ENCODE measurements at places on chromosomes 11 and 22. TPM values are rescaled to one million over a fixed set of nuclear protein-coding genes. Genes with fewer than 3 reads are reported as not detected.

- H3K4me3 ChIP-seq = no peak overlapping the region
- H3K4me1 ChIP-seq = peaks cover 8% of the 10 kb centered on the region
- no peaks in the 10 kb centered on the region for H3K27me3 ChIP-seq
- no peaks in the 10 kb centered on the region for H3K36me3 ChIP-seq
- H3K27ac ChIP-seq = no peak overlapping the region
Observed at GRCh38 chr11:132278801-132279574, 908.6 kb downstream of the NTM start.

DNA sequence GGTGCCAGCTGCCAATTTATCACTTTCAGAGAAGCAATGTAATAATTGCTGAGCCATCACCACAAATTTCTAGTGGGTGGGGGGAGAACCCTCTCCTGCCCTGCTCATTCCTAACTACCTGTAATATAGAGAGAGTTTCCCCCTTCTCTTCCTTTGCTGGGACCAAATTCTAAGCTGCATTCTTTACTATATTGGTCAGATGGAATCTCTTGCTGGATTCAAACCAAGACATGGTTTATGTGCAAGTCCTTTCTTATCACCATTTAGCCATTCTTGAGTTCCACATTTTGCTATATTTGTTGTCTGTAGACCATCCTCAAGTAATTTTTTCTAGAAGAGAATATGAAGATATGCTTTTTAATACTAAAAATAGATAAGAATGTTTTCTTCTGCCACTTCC, 452.1 kb downstream of the MN1 start:
- H3K4me3 ChIP-seq = no peak overlapping the region
- no peak overlapping the region for H3K27ac ChIP-seq
- H3K4me1 ChIP-seq = peaks cover 19% of the 10 kb centered on the region
- DNase-seq = no peak

The OR51B4 gene
- total RNA-seq = not detected

The ISX gene
- total RNA-seq = not detected

DNA sequence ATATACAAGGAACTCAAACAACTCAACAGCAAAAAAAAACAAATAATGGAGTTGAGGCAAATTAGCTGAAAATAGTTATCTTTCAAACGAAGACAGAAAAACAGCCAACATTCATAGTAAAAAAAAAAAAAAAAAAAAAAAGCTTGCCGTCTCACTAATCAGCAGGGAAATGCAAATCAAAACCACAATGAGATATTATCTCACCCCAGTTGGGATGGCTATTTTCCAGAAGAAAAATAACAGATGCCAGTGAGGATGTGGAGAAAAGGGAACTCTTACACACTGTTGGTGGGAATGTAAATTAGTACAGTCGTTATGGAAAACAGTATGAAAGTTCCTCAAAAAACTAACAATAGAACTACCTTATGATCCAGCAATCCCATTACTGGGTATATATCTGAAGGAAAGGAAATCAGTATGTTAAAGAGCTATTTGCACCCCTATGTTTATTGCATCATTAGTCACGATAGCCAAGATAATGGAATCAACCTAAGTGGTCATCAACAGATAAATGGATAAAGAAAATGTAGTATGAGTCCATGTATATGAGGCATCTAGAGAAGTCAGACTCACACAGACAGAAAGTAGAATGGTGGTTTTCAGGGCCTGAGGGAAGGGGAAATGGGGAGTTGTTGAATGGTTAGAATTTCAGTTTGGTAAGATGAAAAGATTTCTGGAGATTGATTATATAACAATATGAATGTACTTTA, 56.0 kb downstream of the USP35 start:
- no peak overlapping the region for H3K27ac ChIP-seq
- H3K27me3 ChIP-seq = no peaks in the 10 kb centered on the region
- peaks cover 6% of the 10 kb centered on the region for H3K36me3 ChIP-seq
- no peak overlapping the region for H3K4me3 ChIP-seq
- no peaks in the 10 kb centered on the region for H3K4me1 ChIP-seq
- no peak for DNase-seq

DNA sequence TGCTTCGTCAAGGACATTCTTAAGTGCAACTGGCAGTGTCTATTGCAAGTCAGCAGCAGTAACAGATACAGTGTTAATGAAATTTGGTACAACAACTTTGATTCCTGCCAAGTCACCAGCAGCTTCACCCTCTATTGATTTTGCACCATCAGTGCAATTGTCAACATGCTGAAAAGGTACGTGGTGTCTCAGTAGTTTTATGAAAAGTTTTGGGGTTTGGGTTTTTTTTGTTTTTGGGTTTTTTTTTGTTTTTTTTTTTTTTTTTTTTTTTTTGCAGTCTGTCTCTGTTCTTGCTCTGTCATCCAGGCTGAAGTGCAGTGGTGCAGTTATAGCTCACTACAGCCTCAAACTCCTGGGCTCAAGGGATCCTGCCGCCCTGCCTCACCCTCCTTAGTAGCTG, 19.1 kb upstream of the GRIK4 start:
- H3K36me3 ChIP-seq = no peaks in the 10 kb centered on the region

GRCh38 chr11:68998390-68998911, 14.6 kb downstream of the MRGPRF start:
- no peak overlapping the region for H3K4me3 ChIP-seq
- no peaks in the 10 kb centered on the region for H3K36me3 ChIP-seq
- no peak overlapping the region for H3K27ac ChIP-seq
- peaks cover 3% of the 10 kb centered on the region for H3K4me1 ChIP-seq

- H3K4me1 ChIP-seq = peaks cover 24% of the 10 kb centered on the region
- no peaks in the 10 kb centered on the region for H3K27me3 ChIP-seq
- H3K27ac ChIP-seq = no peak overlapping the region
- no peaks in the 10 kb centered on the region for H3K36me3 ChIP-seq
- H3K4me3 ChIP-seq = no peak overlapping the region
- DNase-seq = no peak
Observed at GRCh38 chr11:47157805-47158204, 18.9 kb downstream of the ARFGAP2 start.

DNA sequence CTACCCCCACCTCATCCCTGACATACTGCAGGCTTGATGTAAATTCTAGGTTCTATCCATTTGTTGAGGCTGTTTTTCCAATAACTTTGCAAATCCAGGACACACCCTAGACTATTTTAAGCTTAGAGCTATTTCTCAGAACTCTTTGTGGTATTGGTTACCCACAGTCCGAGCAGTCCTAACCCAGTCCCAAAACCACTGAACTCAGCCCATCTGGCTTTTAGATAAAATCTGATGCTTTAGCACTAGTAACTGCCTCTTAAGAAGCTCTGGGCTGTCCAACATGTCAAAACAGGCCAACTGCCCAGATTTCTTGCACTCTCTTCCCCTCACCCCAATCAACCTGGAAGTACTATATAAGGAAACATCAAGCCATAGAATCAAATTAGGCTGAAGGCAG, 344.4 kb upstream of the CADM1 start:
- H3K4me3 ChIP-seq = no peak overlapping the region
- H3K36me3 ChIP-seq = no peaks in the 10 kb centered on the region
- H3K27ac ChIP-seq = no peak overlapping the region
- no peak for DNase-seq
- no peaks in the 10 kb centered on the region for H3K4me1 ChIP-seq
- peaks cover 6% of the 10 kb centered on the region for H3K27me3 ChIP-seq

DNA sequence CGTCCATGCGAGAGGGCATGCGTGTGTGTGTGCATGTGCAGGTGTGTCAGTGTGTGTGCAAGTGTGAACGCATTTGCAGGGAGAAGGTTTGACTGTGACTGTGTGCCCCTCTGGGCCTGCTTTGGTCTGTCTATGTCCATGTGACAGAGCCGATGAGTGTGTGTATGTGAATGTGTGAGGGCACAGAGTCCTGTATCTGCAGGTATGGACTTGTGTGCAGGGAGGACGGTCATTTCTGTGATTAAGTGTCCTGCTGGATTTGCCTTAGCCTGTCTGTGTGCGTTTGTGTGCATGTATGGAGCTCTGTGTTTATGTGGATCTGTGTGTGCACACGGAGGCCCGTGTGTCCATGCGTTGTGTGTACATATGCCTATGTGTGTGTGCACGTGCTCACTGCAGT, 5.4 kb downstream of the EMID1 start:
- peaks cover 26% of the 10 kb centered on the region for H3K4me1 ChIP-seq
- DNase-seq = no peak
- no peak overlapping the region for H3K4me3 ChIP-seq
- H3K36me3 ChIP-seq = no peaks in the 10 kb centered on the region
- peak overlapping the region; percentile 67 for H3K27ac ChIP-seq
- H3K27me3 ChIP-seq = no peaks in the 10 kb centered on the region

The CLTCL1 gene
- 15.5 TPM for total RNA-seq

The EFEMP2 gene
- total RNA-seq = 17.9 TPM

The PTPN5 gene
- 6.7 TPM for total RNA-seq

DNA sequence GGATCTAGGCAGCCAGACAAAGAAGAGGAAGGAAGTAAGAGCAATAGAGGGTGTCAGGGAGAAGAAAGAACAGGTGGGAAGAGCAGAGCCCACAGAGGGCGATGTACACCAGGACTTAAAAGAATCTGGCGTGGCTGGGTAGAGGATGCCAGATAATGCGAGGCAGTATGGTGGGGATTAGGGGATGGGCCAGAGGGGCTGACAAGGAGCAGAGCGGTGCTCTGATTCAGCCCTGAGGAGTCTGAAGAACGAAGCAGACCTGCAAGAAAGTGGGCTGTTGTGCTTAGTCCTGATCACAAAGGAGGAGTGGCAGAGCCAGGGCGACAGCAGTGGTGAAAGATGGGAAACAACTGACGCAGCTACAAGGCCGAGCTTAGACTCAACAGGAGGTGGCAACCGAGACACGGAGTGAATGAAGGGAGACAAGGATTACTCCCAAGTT, 163.7 kb downstream of the LARGE1 start:
- H3K4me1 ChIP-seq = peaks cover 41% of the 10 kb centered on the region
- peak; percentile 39 for DNase-seq
- H3K4me3 ChIP-seq = no peak overlapping the region
- no peaks in the 10 kb centered on the region for H3K27me3 ChIP-seq
- H3K27ac ChIP-seq = peak overlapping the region; percentile 84

GRCh38 chr11:26287067-26287518, 44.8 kb upstream of the ANO3 start:
- no peak overlapping the region for H3K27ac ChIP-seq
- peaks cover 4% of the 10 kb centered on the region for H3K27me3 ChIP-seq
- no peak overlapping the region for H3K4me3 ChIP-seq
- no peaks in the 10 kb centered on the region for H3K36me3 ChIP-seq
- DNase-seq = no peak
- H3K4me1 ChIP-seq = peaks cover 8% of the 10 kb centered on the region

The H19 gene
- total RNA-seq = 11.7 TPM

DNA sequence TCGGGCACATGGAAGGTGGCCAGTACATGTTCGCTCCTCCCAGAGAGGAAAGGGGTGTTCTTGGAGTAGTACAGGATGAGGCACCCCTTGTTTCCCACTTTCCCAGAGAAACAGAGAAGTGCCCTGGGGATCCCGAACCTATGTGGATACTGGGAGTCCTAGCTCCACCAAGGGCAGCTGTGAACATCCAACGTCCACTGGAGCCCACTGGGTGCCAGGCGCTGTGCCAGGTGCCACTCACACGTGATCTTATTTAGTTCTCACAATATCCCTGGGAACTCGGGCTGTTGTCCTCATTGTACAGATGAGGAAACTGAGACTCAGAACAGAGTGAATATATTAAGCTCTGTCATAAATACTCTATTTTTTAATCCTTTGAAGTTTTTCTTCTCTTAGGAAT, 12.0 kb downstream of the SLCO2B1 start:
- peaks cover 8% of the 10 kb centered on the region for H3K36me3 ChIP-seq
- DNase-seq = no peak
- H3K27ac ChIP-seq = no peak overlapping the region
- H3K4me1 ChIP-seq = peaks cover 11% of the 10 kb centered on the region
- H3K27me3 ChIP-seq = no peaks in the 10 kb centered on the region
- no peak overlapping the region for H3K4me3 ChIP-seq

- H3K36me3 ChIP-seq = no peaks in the 10 kb centered on the region
- no peak for DNase-seq
- no peak overlapping the region for H3K4me3 ChIP-seq
- H3K27ac ChIP-seq = no peak overlapping the region
- no peaks in the 10 kb centered on the region for H3K4me1 ChIP-seq
Observed at GRCh38 chr22:26323013-26323412, 106.0 kb upstream of the ASPHD2 start.

DNA sequence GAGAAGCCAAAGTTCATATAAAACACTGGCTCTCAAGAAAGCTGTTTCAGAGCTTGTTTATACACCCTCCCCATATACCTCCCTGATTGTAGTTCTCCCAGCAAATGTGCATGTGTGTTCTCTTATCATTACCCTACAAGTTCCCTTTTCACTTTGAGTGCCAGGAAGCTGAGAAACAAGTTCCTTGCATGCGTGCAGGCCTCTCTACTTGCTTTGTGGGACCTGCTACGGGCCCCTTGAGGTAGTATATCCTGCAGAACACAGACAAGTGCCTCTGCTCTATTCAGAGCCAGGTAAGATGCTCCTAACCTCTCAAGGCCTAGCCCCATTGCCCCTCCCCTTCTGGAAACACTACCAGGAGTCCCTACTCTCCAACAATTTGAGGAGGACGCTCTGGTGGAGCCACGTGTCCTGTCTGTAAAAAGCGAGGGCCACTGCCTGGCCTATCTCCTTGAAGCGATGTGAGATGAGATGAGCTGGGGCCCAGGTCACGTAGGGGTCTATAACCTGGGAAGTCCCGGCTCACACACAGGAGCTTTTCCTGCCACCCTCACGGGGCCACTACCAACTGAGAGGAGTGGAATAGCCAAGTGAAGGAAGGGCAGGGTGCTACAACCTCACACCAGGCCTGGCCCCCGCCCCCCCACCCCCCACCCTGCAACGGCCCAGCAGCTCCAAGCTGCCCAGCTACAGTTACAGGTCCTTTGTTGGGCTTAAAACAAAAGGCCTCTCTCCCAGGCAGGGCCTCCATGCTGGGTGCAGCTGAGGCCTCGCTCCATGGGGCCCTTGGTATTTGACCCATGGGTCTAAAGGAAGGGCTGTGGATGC, 2.6 kb upstream of the ATP5MGL start:
- H3K27ac ChIP-seq = no peak overlapping the region
- peaks cover 26% of the 10 kb centered on the region for H3K4me1 ChIP-seq

- H3K4me3 ChIP-seq = no peak overlapping the region
- no peaks in the 10 kb centered on the region for H3K4me1 ChIP-seq
- H3K36me3 ChIP-seq = peaks cover 66% of the 10 kb centered on the region
- no peak overlapping the region for H3K27ac ChIP-seq
- no peak for DNase-seq
Observed at GRCh38 chr11:17371614-17372013, 16.8 kb downstream of the KCNJ11 start.

GRCh38 chr11:100703801-100704575, 16.9 kb downstream of the ARHGAP42 start:
- peaks cover 20% of the 10 kb centered on the region for H3K4me1 ChIP-seq
- H3K27me3 ChIP-seq = no peaks in the 10 kb centered on the region
- H3K36me3 ChIP-seq = peaks cover 10% of the 10 kb centered on the region
- no peak for DNase-seq
- peak overlapping the region; percentile 90 for H3K27ac ChIP-seq
- H3K4me3 ChIP-seq = no peak overlapping the region

DNA sequence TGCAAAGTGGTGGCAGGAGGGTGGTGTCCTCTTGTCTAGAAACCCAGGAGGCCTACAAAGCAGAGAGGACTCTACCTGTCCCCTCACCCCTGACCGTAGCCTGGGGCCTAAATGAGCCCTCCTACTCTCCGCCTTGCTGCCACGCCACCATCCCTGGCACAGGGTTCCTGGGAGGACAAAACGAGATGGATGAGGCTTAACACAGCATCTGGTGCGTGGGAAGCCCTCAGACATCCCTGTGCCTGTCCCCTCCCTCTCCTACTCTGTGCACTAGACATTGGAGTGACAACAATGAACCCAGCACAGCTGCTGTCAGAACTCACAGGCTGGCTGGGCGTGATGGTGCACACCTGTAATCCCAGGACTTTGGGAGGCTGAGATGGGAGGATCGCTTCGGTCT, 36.4 kb upstream of the DKK3 start:
- no peak overlapping the region for H3K4me3 ChIP-seq
- H3K36me3 ChIP-seq = peaks cover 11% of the 10 kb centered on the region
- no peak for DNase-seq
- H3K27me3 ChIP-seq = peaks cover 2% of the 10 kb centered on the region
- H3K4me1 ChIP-seq = peaks cover 9% of the 10 kb centered on the region
